ENCODE measurements at places on chromosomes 12 and 14. TPM values are rescaled to one million over a fixed set of nuclear protein-coding genes. Genes with fewer than 3 reads are reported as not detected.

EP400 gene
- 23.2 TPM for total RNA-seq

KRT2 gene
- total RNA-seq: 0.03 TPM

MYH6 gene
- 0.10 TPM for total RNA-seq

PRR4 gene
- total RNA-seq: 2.7 TPM

BATF gene
- not detected for total RNA-seq

KMT2D gene
- total RNA-seq: 35.2 TPM

ERGIC2 gene
- 78.1 TPM for total RNA-seq

NOP9 gene
- total RNA-seq: 16.4 TPM

ART4 gene
- total RNA-seq: not detected

RIN3 gene
- 21.5 TPM for total RNA-seq

OTX2 gene
- not detected for total RNA-seq

CLEC9A gene
- total RNA-seq: not detected

AMIGO2 gene
- total RNA-seq: 69.7 TPM

DAO gene
- not detected for total RNA-seq

RBM19 gene
- 19.3 TPM for total RNA-seq

KRT85 gene
- total RNA-seq: 0.05 TPM

MGAT4C gene
- total RNA-seq: 0.05 TPM

STYK1 gene
- 0.17 TPM for total RNA-seq

Measured in A549 treated with AZD2906 at 1 μM for 4 hours (cell line).